ENCODE measurements at places on chromosomes 4 and X.

GRCh38 chr4:79267671-79268070, 58.2 kb downstream of the NAA11 start:
- no peak for DNase-seq

- no peak for DNase-seq
These were observed 555.9 kb downstream of the BCOR start for GRCh38 chrX:39541881-39542280.

DNA sequence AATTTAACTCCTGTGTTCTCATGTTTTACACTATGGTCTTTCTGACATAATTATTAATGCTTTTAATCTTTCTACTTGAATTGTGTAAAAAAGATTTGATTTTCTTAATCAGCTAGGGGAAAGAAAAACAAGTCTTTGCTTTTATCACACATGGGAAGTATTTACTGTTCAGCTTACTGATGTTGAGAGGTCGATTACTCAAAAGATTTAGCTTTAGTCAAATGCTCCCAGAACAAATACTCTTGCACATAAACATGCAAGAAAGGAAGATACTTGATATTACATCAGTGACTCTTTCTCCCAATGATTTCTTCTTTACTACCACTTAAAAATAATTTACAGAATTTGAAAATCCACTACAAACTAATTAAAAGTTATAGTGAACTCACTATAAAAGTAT, 198.3 kb upstream of the FAT4 start:
- DNase-seq = no peak

- no peak for DNase-seq
These were observed 467.0 kb upstream of the DIPK2B start for GRCh38 chrX:45667666-45668065.

- peak; percentile 30 for DNase-seq
These were observed 98.0 kb downstream of the TBL1X start for GRCh38 chrX:9562851-9563250.

DNA sequence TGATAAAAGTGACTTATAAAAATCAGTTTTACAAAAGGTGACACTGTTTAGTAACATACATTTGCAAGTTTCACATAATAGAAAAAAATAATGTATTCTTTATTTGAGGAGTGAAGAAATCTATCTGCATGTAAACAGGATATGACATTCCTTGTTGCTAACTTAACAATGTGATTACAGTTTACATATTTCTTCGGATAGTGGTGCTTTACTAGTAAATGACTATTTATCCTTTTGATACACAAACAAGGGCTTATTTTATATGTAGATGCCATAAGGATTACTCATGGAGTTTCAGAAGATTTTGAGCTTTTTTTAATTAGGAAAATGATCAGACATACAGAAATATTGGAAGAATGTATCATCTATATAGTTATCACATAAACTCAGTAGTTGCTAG, 126.5 kb downstream of the SLIT2 start:
- DNase-seq = no peak

GRCh38 chrX:100685284-100685996, 41.4 kb downstream of the SRPX2 start:
- DNase-seq = peak; percentile 73

DNA sequence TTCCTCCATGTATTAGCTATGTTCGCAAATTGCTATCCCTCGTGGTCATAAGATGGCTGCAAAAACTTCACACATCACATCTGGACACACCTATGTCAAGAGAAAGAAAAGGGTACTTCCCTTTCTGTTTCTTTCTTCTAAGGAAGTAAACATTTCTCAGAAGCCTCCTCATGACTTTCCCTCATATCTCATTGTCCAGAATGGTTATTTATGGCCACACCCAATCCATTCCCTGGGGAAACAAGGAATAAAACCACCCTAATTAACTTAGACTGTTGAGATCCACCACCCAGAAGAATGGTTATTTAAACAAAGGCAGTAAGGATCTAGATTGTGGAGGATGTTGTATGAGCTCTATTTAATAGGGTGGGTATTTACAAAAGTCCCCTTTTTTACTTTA, 160.8 kb upstream of the LNX1 start:
- no peak for DNase-seq

GRCh38 chrX:43656005-43656494, at the start of gene MAOA:
Gene MAOA, plus strand, starts transcription at chrX:43656299. Its CDS starts 43 bp downstream, at chrX:43656342.
- DNase-seq = peak; percentile 28

GRCh38 chr4:53852343-53852742, 212.1 kb downstream of the CHIC2 start:
- DNase-seq = no peak

GRCh38 chr4:160038615-160039014, 935.7 kb downstream of the RAPGEF2 start:
- no peak for DNase-seq

GRCh38 chr4:110472583-110473329, 3.2 kb upstream of the ENPEP start:
- DNase-seq = no peak

GRCh38 chr4:175639346-175639745, 172.7 kb downstream of the GPM6A start:
- DNase-seq = no peak

GRCh38 chr4:184528713-184529112, 54.4 kb upstream of the IRF2 start:
- no peak for DNase-seq

- DNase-seq = no peak
These were observed 87.8 kb upstream of the RPS6KA3 start for GRCh38 chrX:20354505-20354904.

- DNase-seq = no peak
These were observed 258.4 kb downstream of the BCOR start for GRCh38 chrX:39839371-39839770.

GRCh38 chr4:47863486-47863885, 25.6 kb upstream of the CORIN start:
- DNase-seq = no peak

GRCh38 chr4:125097729-125098128, 217.0 kb upstream of the FAT4 start:
- no peak for DNase-seq

DNA sequence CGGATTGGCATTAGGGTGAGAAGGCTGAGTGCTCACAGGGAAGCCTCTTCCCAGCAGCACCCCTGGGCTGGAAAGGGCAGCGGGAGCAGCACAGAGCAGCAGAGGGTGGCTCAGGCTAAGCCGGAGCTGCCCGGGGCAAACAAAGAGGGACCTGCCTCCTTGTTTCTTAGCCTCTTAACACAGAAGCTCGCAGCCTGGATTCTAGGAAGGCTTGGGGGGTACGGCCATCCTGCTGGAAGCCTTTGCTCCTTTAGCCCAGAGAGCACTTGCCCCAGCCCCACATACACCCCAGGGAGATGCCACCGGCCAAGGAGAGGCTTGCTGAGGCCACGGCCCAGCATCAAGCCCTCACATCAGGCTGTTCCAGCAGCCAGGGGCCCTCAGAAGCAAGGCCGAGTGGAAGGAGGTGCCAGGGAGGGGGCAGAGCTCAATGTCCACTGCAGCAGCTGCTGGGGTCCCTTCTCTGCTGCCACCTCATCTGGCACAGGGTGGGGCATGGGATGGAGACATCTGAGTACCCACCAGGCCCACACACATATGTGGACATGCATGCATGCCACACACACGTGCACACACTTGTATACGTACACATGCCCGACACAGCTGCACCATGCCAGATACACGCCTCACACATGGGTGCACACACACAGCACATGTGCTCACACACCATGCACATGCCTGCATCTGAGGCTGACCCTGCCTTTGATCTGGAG, 20.3 kb upstream of the SPON2 start:
- DNase-seq = no peak

GRCh38 chr4:2762048-2762447, 5.9 kb upstream of the TNIP2 start:
- DNase-seq = no peak

GRCh38 chr4:31100536-31100935, 380.4 kb downstream of the PCDH7 start:
- no peak for DNase-seq

DNA sequence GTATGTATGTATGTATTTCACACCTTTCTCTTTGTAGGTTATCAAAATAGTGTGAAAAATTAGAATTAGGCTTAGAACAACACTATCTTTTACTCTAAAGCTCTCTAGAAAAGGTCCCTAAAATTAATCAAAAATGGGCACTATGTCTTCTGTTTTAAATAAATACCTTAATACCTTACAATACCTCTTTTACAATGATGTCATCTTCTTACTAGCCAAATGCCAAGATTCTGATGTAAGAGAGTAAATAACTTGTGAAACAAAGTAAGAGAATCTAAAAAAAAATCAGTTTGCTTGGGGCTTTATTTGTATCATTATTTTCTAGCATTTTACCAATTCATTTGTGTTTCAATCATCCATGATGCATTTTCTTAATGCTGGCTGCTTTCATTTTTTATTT, 402.2 kb upstream of the MAGEB2 start:
- no peak for DNase-seq

GRCh38 chr4:80094191-80094590, 21.2 kb upstream of the ANTXR2 start:
- DNase-seq = no peak

GRCh38 chrX:15976396-15976795, 121.8 kb upstream of the AP1S2 start:
- DNase-seq = no peak

- DNase-seq = no peak
These were observed 39.1 kb downstream of the FUNDC1 start for GRCh38 chrX:44503560-44503959.

DNA sequence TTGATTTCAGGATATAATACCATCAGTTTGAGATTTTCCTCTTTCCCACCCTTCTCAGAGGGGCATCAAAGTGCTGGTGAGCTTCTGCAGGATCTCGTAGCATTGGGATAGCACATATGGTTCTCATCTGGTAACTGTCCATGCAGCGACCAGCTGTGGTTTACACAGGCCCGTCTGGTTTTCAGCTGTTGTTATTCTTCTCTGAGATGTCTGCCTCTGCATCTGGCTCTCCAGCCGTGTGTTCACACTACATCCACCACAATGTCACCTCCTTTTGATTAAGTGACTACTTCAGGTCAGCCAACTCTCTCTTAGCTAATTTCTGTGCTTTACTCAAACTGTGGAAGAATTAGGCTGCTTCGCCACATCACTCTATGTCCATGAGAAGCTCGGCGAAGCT, 676.7 kb upstream of the TENM3 start:
- no peak for DNase-seq

- no peak for DNase-seq
These were observed 2.4 kb upstream of the PKD2 start for GRCh38 chr4:88005076-88005475.

GRCh38 chr4:17397611-17398010, 114.3 kb downstream of the QDPR start:
- no peak for DNase-seq

GRCh38 chr4:89434364-89434988, 126.9 kb upstream of the GPRIN3 start:
- DNase-seq = no peak

DNA sequence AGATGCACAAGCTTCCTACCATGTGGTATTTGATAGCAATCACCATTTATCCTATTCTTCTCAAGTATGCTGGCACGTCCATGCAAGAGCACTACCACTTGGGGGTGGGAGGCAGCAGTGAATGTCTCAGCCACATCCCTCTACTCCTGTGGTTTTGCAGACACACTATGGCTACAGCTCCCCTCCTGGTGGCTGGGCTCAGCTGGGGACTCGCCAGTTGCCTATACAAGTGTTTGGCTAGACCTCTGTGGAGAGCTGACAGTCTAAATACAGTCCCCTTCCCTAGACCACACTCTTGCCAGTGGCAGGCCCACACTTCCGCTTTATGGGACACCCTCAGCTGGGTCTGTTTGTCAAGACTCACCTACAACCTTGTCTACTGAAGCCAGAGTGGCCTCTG, 53.2 kb downstream of the ADGRA3 start:
- DNase-seq = no peak

- no peak for DNase-seq
These were observed 1070.3 kb downstream of the STIM2 start for GRCh38 chr4:27930976-27931375.

Measured in Calu3 (cell line).